ENCODE measurements at places on chromosomes 12 and 14.

GRCh38 chr14:67820428-67820971 is 921 bp downstream of the RAD51B start:
- H3K27ac ChIP-seq = peak overlapping the region; percentile 83
- peak overlapping the region; percentile 97 for H3K4me3 ChIP-seq
- H3K27me3 ChIP-seq = no peaks in the 10 kb centered on the region
- H3K4me1 ChIP-seq = peaks cover 26% of the 10 kb centered on the region
- no peaks in the 10 kb centered on the region for H3K36me3 ChIP-seq
- DNase-seq = no peak

GRCh38 chr14:44029933-44030332 is 477.1 kb downstream of the FSCB start:
- DNase-seq = no peak
- no peaks in the 10 kb centered on the region for H3K4me1 ChIP-seq
- no peak overlapping the region for H3K4me3 ChIP-seq
- no peaks in the 10 kb centered on the region for H3K27me3 ChIP-seq
- no peak overlapping the region for H3K27ac ChIP-seq

GRCh38 chr14:68109132-68109900 is 289.7 kb downstream of the RAD51B start:
- peaks cover 64% of the 10 kb centered on the region for H3K4me1 ChIP-seq
- H3K4me3 ChIP-seq = no peak overlapping the region
- no peak for DNase-seq
- no peaks in the 10 kb centered on the region for H3K36me3 ChIP-seq
- no peaks in the 10 kb centered on the region for H3K27me3 ChIP-seq

GRCh38 chr12:8822298-8822697 is at the start of gene A2ML1:
TSS of gene A2ML1 (plus strand) at chr12:8822621. CDS start at chr12:8822652, 31 bp downstream.
- no peaks in the 10 kb centered on the region for H3K4me1 ChIP-seq
- DNase-seq = no peak
- peaks cover 4% of the 10 kb centered on the region for H3K27me3 ChIP-seq
- H3K4me3 ChIP-seq = no peak within 1 kb of the TSS
- H3K27ac ChIP-seq = no peak within 1 kb of the TSS

GRCh38 chr12:120851444-120851843 is 52.7 kb downstream of the SPPL3 start:
- no peak for DNase-seq
- no peaks in the 10 kb centered on the region for H3K36me3 ChIP-seq
- no peaks in the 10 kb centered on the region for H3K27me3 ChIP-seq

- no peaks in the 10 kb centered on the region for H3K27me3 ChIP-seq
- peak overlapping the region; percentile 78 for H3K27ac ChIP-seq
- no peaks in the 10 kb centered on the region for H3K36me3 ChIP-seq
- peaks cover 48% of the 10 kb centered on the region for H3K4me1 ChIP-seq
- DNase-seq = peak; percentile 89
Measured at GRCh38 chr14:105087963-105088811, 23.0 kb upstream of the GPR132 start.

DNA sequence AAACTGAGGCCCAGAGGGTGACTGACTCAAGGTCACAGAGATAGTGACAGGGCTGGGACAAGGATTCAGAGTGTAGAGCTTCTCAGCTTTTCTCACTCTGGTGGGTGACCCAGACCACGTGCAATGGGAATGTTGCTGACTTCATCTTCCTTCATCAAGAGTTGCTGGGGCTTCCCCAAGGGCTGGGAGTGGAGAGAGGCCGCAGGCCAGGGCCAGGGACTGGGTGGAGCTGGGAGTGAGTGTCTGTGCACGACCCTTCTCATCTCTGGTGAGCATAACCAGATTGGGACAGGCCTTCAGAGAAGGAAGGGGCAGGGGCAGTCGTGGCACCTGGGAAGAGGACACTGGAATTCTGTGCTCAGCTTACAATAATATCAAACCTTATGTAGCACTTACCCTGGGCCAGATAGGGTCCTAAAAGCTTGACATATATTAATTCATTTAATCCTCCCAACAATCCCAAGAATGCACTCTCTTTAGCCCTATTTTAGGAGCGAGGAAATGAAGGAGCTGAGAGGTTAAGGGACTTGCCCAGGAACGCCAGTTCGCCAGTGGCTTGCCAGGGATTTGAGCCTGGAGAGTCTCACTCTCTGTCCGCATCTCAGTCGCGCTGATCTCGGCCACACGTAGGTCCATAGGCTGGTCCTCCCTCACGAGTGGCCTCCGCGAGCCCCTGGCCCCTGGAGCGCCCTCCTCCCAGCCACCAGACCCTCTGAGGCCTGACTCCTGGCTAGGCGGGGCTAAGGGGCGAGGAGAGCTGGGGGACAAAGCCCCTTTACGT is 15.8 kb downstream of the KRT18 start:
- H3K27me3 ChIP-seq = no peaks in the 10 kb centered on the region
- no peaks in the 10 kb centered on the region for H3K36me3 ChIP-seq
- H3K4me1 ChIP-seq = peaks cover 3% of the 10 kb centered on the region

DNA sequence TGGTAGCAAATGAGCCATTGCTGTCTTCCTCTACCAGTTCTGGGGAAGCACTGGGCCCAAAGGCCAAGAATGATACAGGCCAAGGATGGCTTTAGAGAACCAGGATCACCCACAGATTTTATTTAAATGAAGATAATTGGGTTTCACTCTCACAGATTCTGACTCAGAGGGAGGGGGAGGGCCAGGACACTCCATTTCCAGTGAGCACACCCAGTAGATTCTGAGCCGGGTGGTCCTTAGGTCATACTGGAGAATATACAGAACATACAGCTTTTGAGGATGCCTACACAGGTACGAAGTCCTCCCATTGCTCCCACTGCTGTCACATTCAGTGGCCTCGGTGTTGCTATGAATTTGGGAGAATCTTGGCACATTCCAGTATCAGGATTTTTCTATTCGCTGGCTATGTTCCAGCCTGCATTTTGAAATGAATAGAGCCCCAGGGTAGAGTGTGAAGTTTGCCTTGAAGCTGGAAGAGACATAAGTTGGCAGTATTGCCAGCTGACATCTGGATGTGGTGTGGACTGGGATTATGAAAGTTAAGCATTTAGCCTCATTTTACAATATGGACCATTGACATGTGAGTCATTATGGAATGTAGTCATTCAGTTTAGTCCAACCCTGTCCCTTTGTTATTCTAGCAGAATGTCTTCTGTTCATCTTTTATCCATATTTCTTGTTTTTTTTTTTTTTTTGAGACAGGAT is 45.8 kb upstream of the POC1B start:
- H3K36me3 ChIP-seq = peaks cover 3% of the 10 kb centered on the region
- no peak for DNase-seq
- H3K4me1 ChIP-seq = peaks cover 47% of the 10 kb centered on the region
- no peak overlapping the region for H3K4me3 ChIP-seq
- H3K27me3 ChIP-seq = no peaks in the 10 kb centered on the region

DNA sequence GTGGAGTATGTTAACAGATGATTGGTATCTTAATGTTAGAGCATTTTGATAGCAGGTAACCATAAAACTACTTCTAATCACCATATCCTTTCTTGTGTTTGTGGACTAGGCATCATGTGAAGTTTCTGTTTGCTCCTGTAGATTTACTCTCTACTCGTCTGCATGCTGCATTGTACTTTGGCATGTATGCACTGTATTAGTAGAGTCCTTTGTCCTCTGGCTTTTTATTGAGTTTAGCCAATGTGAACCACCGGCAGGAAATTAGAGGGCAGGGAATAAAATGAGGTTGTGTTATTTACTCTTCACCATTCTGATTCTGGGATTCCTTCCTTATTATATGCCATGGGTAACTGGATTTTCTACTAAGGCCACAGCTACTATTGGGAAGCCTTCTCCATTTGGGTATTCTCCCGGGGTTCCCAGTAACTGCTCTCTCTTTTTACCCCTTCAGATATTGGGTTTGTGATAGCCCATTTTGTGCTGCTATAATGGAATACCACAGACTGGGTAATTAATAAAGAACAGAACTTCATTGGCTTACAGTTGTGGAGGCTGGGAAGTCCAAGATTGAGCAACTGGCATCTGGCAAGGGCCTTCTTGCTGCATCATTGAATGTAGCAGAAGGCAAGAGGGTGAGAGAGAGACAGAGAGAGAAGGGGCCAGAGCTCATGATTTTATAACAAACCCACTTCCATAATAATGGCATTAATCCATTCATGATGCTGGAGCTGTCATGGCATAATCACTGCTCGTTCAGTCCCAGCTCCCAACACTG is 22.4 kb downstream of the FAM177A1 start:
- H3K36me3 ChIP-seq = peaks cover 41% of the 10 kb centered on the region
- H3K27ac ChIP-seq = no peak overlapping the region
- H3K27me3 ChIP-seq = no peaks in the 10 kb centered on the region
- H3K4me3 ChIP-seq = no peak overlapping the region

GRCh38 chr14:85122690-85123089 is 407.3 kb upstream of the FLRT2 start:
- no peaks in the 10 kb centered on the region for H3K27me3 ChIP-seq
- H3K36me3 ChIP-seq = peaks cover 2% of the 10 kb centered on the region
- DNase-seq = no peak
- peaks cover 21% of the 10 kb centered on the region for H3K4me1 ChIP-seq
- no peak overlapping the region for H3K27ac ChIP-seq
- no peak overlapping the region for H3K4me3 ChIP-seq

- no peaks in the 10 kb centered on the region for H3K27me3 ChIP-seq
- H3K27ac ChIP-seq = peak overlapping the region; percentile 89
Measured at GRCh38 chr12:570921-571794, 92.1 kb downstream of the NINJ2 start.

GRCh38 chr12:22544038-22544979 is at the start of gene C2CD5:
TSS of gene C2CD5 (minus strand) at chr12:22544542. CDS start at chr12:22544150, 392 bp downstream.
- H3K27me3 ChIP-seq = no peaks in the 10 kb centered on the region
- peak within 1 kb of the TSS; percentile 86 for H3K4me3 ChIP-seq
- DNase-seq = peak; percentile 98
- H3K36me3 ChIP-seq = peaks cover 8% of the 10 kb centered on the region

GRCh38 chr14:104344818-104345620 is 206.6 kb downstream of the KIF26A start:
- H3K36me3 ChIP-seq = no peaks in the 10 kb centered on the region
- DNase-seq = no peak
- H3K4me1 ChIP-seq = peaks cover 1% of the 10 kb centered on the region
- peaks cover 3% of the 10 kb centered on the region for H3K27me3 ChIP-seq
- H3K4me3 ChIP-seq = no peak overlapping the region

GRCh38 chr14:55846826-55847446 is 266.9 kb downstream of the KTN1 start:
- no peak overlapping the region for H3K4me3 ChIP-seq
- no peaks in the 10 kb centered on the region for H3K36me3 ChIP-seq
- H3K27me3 ChIP-seq = no peaks in the 10 kb centered on the region
- peaks cover 30% of the 10 kb centered on the region for H3K4me1 ChIP-seq

DNA sequence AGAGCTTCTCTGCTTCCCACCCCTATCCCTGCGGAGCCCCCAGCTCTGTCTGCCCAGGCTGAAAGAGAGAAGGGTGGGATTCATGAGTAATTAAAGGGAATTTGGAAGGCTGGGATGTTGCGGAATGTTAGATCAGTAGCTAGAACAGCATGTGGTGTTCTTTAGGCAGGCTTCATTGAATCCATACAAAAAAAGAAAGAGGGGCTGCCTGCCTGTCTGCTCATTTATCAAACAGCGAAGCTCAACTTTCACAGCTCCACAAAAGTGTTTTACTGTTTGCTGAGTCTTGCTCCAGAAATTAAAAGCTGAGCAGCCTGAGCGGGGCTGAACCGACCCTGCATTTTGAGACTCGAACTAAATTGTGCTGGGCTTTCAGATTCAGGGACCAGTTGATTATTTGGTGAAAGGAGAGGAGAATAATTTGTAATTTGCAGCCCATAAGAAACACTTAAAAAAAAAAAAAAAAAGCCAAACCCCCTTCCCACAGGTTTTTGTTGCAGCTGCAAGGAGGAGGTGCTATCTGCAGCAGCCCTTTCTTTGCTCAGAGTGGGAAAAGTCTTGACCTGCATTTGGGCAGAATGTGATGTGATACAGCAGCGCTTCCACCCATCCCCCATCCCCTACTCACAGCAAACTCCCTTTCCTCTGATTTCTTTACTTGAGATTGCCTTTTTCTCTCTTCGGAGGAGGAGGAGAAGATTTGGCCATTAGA is 89.7 kb downstream of the RFX4 start:
- H3K36me3 ChIP-seq = no peaks in the 10 kb centered on the region
- no peak overlapping the region for H3K27ac ChIP-seq
- peaks cover 53% of the 10 kb centered on the region for H3K27me3 ChIP-seq

DNA sequence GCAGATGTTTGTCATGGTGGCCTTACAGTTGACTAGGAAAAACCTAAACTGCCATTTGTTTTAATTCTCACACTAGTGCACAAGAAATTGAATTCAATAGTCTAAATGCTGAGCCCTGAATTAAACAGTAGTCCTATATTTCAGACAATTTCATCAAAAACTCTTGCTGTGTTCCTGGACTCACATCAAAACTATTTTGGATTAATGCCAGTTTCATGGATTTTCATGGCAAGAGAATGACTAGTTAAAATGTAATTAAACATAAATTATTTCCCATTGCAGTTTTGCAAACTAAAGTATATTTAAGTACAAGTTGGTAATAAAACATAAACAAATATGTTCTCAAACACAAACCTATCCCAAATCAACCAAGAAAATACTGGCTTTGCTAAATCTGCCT is 468.0 kb upstream of the PRICKLE1 start:
- H3K4me3 ChIP-seq = no peak overlapping the region
- peaks cover 4% of the 10 kb centered on the region for H3K27me3 ChIP-seq
- no peak overlapping the region for H3K27ac ChIP-seq
- H3K4me1 ChIP-seq = peaks cover 11% of the 10 kb centered on the region

- H3K4me1 ChIP-seq = no peaks in the 10 kb centered on the region
- peaks cover 14% of the 10 kb centered on the region for H3K27me3 ChIP-seq
- DNase-seq = no peak
- no peak overlapping the region for H3K4me3 ChIP-seq
- H3K36me3 ChIP-seq = no peaks in the 10 kb centered on the region
Measured at GRCh38 chr12:110862329-110862728, 15.5 kb downstream of the CCDC63 start.

- H3K36me3 ChIP-seq = no peaks in the 10 kb centered on the region
- DNase-seq = no peak
- no peak overlapping the region for H3K27ac ChIP-seq
- peaks cover 7% of the 10 kb centered on the region for H3K27me3 ChIP-seq
- no peak overlapping the region for H3K4me3 ChIP-seq
Measured at GRCh38 chr12:119938049-119938667, 50.9 kb upstream of the BICDL1 start.

Data from osteocyte (in vitro differentiated cells).